ENCODE measurements at places on chromosomes 7 and 10.

DNA sequence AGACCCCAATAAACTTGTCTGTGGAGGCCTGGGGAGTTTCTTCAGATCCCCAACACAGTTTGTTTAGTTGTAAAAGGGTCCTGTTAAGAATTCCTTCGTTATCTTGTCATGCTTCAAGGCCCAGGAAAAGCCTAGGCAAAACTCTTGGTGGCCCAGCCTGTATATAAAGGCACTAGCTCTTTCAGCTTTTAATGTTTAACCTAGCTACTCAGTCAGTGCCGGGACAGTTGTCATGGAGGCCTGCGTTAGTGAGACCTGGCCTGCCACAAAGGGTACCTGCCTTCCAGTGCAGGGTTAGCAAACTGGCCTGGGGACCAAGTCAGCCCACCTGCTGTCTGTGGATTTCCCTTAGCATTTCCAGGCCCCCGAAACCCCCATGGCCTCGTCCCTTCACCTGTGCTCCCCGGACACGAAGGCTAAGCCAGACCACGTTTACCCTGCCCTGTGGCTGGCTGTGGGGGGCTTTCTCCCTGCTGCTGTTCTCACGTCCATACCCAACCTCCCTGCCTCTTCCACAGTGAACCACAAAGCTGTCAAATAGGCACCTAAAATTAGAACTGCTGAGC, 96.9 kb upstream of the PPP2R2D start:
- no peak for DNase-seq

DNA sequence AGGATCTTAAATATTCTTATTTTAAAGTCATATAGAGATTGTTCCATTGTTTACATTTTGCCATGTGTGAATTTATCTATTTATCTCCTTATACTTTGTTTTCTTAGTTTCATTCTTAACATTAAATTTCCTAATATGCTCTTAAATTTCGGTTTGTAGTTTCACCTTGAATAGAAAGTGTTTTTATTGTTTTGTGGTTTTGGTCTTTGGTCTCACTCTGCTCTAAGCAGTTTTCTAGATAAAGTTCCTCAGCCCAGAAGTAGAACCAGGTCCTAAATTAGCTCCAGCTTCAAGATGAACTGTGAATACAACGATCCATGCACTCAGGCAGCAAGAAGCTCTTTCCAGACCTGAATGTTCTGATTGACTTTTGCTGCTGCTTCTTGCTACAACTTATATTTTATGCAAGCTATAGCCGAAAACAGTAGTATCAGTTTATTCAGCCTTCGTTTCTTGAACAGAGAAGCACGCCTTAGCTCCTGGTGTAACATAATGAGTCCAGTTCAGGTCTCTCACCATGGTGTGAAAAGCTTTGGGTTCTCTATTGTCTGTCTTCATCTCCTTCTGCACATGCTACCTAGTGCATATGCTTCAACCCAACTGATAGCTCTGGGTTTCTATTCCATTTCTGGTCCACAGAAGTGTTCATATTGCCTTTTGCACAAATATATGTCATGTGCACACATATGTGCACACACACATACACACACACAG, 95.3 kb downstream of the SEM1 start:
- DNase-seq: peak; percentile 22

DNA sequence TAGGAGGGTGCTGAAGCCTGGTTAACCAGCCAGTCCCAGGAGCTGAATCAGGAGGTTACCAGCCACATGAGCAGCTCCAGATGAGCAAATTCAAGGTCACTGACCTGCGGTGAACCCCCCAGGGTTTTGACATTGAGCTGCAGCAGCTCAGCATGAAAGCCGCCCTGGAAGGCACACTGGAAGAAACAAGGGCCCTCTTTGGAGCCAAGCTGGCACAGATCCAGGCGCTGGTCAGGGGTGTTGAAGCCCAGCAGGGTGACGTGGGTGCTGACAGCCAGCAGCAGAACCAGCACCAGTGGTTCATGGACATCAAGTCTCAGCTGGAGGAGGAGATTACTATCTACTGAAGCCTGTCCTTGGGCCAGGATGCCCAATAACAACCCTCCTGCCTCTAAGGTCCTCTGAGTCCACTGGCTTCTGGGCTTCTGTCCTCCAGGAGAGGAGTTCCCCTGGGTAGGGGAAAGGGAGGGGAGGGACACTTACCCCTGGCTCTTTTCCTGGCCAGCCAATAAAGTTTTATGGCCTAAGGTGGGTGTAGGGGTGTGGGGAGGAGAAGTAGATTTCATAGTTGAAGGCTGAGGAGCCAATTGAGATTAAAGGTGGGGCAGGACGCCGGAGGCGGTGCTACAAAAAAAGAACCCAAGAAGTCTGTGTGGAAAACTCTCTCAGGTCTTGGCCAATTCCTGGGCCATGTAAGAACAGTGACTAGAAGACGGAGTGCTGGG, 29.4 kb upstream of the ATOH7 start:
- DNase-seq: no peak

- no peak for DNase-seq
These were observed 8.0 kb downstream of the COL17A1 start for GRCh38 chr10:104077663-104078151.

GRCh38 chr10:71496927-71497762, 100.4 kb downstream of the CDH23 start:
- DNase-seq: no peak

GRCh38 chr10:27241010-27241651, 534 bp upstream of the ACBD5 start:
- DNase-seq: peak; percentile 67

GRCh38 chr7:100157334-100158228, 942 bp downstream of the TRAPPC14 start:
- DNase-seq: no peak

GRCh38 chr10:50384898-50385297, 133.6 kb upstream of the ASAH2 start:
- no peak for DNase-seq

- no peak for DNase-seq
These were observed 1090.6 kb upstream of the AUTS2 start for GRCh38 chr7:68507668-68508067.

GRCh38 chr7:99324559-99324958, 1.1 kb upstream of the ARPC1A start:
- no peak for DNase-seq

DNA sequence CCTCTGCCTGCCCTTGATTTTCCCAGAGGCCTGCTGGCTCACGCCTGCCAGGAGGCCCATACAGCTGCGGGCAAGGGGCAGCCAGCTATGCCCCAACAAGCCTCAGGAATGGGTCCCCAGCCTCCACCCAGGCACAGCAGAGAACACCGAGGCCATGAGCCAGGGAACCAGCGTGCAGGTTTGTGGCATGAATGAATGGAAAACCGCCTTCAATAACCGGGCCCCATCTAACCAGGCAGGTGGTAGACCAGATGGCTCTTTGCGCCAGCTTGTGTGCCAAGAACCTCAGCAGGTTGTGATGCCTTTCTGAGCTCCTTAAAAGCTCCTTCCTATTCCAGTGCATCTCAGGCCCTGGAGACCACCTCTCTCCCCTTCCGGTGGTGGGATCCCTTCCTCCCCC, 50.2 kb downstream of the ELFN1 start:
- no peak for DNase-seq
